ENCODE measurements at places on chromosomes 3 and 15.

- DNase-seq = no peak
These were observed 32.1 kb downstream of the SRPRB start for GRCh38 chr3:133837487-133838295.

GRCh38 chr3:100609963-100610362, 562 bp downstream of the ADGRG7 start:
- DNase-seq = no peak

DNA sequence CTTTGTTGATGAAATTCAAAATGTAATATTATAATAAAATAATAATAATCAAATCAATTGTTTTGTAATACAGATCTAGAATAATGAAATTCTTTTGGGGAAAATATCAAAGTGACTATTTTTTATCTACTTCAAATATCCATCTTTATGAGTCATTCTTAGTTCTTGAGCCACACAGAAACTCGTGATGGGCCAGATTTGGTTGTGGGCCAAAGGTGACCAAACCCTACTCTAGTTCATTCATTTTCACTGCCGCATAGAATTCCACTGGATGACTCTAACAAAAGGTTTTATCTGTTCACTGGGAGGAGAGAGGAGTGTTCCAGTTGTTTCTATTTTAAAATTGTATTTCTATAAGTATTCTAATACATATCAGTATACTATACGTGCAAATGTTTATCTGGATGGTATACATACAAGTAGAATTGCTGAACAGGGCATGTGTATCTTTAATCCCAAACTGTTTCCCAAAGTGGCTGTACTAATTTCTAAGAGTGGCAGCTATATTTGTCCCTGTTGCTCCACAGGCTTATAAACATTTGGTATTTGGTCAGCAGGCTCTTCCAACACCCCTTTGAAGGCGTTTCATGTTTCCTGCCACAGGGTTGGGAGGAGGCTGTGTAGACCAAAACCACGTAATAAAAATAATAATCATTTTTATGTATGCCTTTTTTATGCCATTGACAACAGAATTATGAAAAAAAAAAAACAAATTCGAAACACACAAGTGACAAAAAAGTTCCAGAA, 7.3 kb upstream of the RTP3 start:
- DNase-seq = no peak

DNA sequence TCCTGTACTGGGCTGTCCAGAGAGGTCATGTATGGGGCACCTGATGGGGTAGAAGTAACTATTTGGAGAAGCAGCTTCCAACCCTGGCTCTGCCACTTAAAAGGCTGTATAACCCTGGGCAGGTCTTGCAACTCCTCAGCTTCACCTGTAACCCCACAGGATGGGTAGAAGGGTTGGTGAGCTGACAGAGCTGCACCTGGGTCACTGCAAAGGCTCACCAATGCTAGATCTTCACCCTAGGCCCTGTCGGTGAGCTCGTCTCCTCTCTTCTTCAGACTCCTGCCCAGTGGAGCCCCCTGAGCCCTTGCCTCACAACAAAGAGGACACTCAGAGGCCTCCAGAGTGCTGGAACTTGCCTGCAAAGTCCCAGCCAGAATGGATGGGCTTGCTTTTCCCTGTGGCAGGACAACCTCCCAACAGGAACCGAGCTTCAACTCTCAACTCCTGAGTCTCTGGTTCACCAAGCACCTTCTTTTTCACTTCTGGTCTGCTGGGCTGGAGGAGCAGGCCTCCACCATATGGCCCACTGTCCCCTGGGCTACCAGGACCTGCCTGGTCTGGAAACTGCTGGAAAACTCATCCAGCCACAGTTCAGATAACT, 45.9 kb downstream of the XXYLT1 start:
- DNase-seq = no peak

DNA sequence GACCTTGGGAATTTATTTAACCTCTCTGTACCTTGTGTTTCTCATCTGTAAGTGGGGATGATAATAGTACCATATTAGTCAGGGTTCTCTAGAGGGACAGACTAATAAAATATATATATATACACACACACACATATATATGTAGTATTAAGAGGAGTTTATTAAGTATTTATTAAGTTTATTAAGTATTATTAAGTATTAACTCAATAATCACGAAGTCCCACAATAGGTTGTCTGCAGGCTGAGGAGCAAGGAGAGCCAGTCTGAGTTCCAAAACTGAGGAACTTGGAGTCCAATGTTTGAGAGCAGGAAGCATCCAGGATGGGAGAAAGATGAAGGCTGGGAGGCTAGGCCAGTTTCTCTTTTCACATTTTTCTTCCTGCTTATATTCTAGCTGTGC, 14.8 kb downstream of the OXSM start:
- no peak for DNase-seq

DNA sequence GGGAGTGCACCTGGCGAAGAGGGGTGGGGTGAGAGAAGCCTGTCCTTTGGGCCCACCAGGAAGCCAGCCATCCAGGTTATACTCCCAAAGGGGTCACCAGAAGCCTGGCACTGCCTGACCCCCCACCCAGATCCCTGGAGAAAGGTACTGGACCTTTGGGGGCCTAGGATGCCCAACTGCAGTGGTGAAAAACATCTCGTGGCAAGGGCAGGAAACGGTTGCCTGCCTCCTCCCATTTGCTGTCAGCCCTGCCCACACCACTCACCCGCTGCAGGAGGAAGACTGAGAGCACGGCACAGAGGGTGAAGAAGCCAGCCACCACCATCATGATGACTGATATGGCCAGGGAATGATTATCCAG, 2.2 kb upstream of the ULK3 start:
- DNase-seq = peak; percentile 33

GRCh38 chr3:54870423-54870822, 57.4 kb downstream of the LRTM1 start:
- no peak for DNase-seq

- no peak for DNase-seq
These were observed 29.0 kb downstream of the MFN1 start for GRCh38 chr3:179376474-179376873.

- DNase-seq = no peak
These were observed 350.2 kb upstream of the POU1F1 start for GRCh38 chr3:87626546-87626945.

GRCh38 chr15:60800299-60801072, 321.5 kb upstream of the ICE2 start:
- no peak for DNase-seq

- DNase-seq = no peak
These were observed 399 bp upstream of the SUCLG2 start for GRCh38 chr3:67654844-67655177.

GRCh38 chr3:154970797-154971196, 109.3 kb upstream of the MME start:
- no peak for DNase-seq

DNA sequence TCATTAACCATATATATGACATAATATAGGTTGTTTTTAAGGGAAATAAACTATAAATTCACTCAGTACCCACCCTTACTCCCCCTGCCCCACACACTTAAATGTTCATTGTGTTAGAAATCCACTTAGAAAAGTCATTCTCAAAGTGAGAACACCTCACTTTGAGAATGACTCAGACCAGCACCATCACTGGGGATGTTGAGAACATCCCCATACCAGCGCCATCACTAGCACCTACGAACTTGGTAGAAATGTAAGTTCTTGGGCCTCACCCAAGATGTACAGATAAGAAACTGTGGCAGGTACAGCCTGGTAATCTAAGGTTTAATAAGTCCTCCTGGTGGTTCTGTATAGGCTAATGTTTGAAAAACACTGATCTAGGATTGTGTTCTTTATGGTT, 362.6 kb downstream of the LPP start:
- DNase-seq = peak; percentile 3

GRCh38 chr15:40338041-40338657, 2.6 kb downstream of the CCDC9B start:
- DNase-seq = peak; percentile 79

DNA sequence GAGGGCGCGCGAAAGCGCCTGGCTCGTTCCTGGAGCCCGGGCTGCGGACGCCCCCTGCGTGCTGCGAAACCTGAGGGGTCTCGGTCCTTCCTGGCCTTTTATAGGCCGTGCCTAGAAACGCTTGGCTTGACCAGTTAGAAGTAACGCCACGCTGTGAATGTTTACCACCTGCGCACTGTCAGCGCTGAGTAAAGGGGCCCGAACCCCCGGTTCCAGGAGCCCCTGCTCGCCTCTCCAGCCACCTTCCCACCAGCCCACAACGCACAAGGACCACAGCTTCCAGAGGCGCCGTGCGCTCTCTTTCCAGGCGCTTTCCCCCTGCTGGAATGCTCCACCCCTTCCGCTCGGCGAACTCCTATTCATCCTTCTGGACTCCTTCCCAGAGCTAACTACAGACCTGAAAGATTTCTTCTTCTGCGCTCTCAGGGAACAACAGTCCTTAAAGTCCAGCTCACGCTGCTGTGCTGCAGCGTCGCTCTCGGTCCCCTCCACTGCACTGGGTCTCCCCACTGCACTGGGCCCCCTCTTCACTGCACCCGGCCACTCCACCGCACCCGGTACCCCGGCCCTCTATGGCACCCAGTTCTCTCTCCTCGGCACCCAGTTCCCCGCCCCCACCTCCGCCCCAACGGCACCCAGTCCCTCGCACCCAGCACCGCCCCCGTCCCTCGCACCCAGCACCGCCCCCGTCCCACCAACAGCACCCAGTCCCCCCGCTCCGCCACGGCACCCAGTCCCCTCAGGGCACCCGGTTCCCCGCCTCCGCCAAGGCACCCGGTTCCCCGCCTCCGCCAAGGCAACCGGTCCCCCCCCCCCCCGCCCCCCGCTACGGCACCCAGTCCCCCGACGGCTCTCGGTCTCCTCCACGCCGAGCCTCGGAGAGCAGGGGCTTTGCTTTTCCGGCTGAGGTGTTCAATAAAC, 69.8 kb downstream of the SQOR start:
- no peak for DNase-seq

DNA sequence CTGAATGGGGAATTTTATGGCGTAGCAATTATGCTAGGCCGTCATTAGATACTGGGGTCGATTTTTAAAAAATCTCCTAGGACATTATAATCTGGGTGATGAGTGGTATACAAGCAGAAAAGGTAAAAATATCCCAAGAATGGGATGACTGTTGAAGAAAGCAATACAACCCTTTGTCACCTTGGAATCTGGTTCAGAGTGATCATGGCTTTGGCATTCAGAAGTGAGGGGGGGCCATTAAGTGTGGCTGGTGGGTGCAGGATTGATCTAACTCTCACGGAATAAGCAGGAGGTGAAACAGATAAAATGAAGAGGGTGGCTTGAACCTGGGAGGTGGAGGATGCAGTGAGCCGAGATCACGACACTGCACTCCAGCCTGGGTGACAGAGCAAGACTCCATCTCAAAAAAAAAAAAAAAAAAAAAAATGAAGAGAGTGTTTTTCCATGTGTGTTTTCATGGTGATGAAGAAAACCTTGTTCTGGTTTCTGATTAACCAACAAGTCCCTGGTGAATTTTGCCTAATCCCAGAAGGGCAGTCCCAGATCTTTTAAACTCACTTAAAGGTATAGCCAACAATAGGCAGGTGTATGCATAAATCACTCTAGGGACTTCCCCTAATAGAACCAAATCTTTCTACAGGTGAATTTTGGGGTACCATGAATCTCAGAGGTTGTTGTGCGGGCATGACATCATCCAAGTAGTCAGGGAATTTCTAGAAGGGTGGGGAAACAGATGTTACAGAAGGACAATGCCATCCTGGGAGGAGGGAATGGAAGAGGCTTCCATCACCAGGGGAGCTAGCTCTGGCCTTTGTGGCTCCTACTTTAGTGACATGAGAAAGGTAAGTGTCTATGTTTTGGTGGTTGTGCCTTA, 3.1 kb upstream of the RAD54L2 start:
- no peak for DNase-seq

GRCh38 chr15:63065262-63066221, 23.0 kb downstream of the TPM1 start:
- no peak for DNase-seq

DNA sequence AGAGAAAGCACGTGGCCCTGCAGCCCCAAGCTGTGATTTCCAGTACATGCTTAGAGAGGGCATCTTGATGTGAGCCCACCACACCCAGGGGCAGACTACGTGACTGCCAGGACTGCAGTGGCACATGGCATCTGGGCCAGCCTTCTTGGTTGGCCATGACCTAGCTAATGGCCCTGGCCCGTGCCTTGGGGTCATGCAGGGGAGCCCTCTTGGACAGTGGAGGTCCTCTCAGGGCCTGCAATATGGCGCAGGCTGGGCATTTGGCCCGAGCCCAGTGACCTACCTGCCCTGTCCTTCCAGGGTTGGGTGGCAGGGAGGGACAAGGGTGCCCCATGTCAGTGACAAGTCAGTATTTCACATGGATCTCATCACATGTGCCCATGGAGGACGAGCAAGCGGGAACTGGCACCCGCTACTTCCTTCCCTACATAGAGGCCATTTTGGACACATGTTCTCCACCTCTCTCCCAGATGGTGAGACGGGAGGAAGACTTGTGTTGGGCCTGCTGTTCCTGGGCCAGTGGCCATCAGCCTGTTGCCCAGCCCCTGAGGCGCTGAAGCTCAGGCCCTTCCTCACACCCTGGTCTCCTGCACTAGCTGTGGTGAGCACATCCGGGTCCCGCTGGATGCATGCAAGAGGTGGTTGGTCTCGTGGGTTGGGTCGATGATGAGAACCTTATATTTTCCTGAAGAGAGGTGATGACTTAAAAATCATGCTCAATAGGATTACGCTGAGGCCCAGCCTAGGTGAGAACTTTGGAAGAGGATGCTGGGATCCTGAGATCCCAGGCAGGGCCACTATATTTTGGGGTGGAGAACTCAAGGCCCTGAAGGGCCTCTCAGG, 195.6 kb downstream of the UBE3A start:
- DNase-seq = no peak

DNA sequence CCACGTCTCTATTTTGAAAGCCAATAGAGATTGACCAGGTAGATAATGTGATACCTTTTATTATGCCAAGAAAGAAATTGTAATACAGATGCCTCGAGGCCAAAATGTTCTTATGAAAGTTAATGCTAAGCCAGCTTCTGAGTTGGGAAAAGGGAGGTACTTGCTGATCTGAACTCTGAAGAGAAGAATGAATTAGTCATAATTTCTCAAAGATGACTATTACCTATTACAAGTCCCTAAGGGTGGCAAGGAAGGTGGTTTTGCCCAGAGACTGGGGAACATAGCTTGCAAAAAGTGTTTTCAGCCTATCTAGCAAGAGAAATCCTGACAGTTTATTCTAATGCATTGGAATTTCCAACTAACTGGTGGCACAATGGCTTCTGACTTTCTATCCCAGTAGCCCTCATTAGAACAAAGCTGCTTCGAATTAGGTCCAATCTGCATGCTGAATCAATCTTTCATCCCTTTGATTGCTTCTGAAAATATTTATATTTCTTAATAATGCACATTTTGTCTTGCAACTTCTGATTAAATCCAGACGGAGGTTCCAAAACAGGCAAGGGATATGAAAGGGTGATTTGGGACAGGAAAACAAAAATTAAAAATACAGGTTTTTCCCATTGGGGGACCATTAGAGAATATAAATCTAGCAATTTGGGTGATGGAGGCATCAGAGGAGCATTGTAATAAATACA, 17.7 kb upstream of the NR2F2 start:
- DNase-seq = no peak

- no peak for DNase-seq
These were observed 30.9 kb downstream of the TFG start for GRCh38 chr3:100740207-100740606.

DNA sequence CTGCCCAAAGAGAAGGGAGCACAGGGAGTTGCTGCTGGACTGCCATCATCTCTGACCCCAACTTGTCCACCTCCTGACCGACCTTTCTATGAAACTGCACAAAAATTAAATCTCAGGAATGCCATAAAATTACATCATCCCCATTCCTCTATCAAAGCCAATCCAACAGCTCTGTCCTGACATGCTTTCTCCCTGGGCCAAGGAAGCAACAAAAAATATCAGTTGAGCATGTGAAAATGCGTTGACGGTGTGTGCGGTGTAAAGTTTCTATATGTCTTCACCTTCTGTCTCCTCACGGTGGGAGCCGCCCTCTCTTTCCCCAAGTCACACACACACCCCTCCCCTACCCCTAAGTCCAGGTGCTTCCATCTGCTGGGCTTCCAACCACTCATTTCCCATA, 3.6 kb upstream of the ZNF774 start:
- DNase-seq = no peak
